Activated T-cell treated with anti-CD3 and anti-CD28 coated beads, Interleukin-2, amount 50 U/mL, for 72 hours (primary cell): ENCODE measurements at places on chromosomes 11 and 22. TPM values are rescaled to one million over a fixed set of nuclear protein-coding genes. Genes with fewer than 3 reads are reported as not detected.

DNA sequence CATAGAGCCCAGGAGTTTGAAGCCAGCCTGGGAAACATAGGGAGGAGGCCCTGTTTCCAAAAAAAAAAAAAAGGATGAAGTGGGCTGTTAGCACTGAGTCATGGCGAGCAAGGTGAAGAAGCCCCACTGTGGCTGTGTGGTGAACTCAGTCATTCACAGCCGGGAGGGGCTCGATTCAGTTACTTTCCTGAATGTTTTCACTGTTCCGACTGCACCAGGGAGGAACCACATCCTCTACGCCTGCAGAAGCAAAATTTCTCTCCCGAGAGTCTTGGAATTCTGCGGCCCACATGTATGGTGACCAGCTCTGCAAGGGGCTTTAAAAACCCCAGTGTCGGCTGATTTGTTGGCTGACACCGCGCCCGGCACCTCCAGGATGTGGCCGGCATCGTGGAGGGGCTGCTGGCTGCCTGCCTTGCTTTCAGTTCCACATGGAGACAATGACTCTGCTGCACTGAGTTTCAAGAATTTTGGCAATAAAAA lies 27.8 kb upstream of the GRAMD4 start:
- DNase-seq = peak; percentile 69

- DNase-seq = no peak
Measured at GRCh38 chr11:69215784-69216415, 60.2 kb downstream of the SMIM38 start.

Gene SCGB1D2
- not detected for total RNA-seq

Gene TNNT3
- total RNA-seq = 15.5 TPM

Gene DDI1
- total RNA-seq = not detected
